Kidney epithelial cell (primary cell): ENCODE measurements at places on chromosomes 7 and 10. TPM values are rescaled to one million over a fixed set of nuclear protein-coding genes. Genes with fewer than 3 reads are reported as not detected.

DNA sequence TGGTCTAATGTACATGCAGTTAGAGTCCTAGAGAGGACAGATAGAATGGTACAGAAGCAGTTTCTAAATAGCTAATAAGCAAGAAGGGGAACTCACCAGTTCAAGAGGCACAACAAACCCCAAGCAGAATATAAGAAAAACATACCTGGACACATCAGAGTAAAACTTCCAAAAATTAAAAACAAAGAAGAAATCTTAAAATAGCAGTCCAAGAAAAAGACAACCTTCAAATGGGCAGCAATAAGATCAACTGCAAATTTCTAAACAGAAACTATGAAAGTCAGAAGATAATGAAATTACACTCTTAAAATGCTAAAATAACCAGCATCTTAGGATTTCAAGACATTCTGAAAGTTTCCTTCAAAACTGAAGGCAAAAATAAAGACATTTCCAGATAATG, 55.9 kb downstream of the USP6NL start:
- no peak for DNase-seq

GRCh38 chr7:80665526-80665925, 27.1 kb downstream of the CD36 start:
- DNase-seq: no peak

DNA sequence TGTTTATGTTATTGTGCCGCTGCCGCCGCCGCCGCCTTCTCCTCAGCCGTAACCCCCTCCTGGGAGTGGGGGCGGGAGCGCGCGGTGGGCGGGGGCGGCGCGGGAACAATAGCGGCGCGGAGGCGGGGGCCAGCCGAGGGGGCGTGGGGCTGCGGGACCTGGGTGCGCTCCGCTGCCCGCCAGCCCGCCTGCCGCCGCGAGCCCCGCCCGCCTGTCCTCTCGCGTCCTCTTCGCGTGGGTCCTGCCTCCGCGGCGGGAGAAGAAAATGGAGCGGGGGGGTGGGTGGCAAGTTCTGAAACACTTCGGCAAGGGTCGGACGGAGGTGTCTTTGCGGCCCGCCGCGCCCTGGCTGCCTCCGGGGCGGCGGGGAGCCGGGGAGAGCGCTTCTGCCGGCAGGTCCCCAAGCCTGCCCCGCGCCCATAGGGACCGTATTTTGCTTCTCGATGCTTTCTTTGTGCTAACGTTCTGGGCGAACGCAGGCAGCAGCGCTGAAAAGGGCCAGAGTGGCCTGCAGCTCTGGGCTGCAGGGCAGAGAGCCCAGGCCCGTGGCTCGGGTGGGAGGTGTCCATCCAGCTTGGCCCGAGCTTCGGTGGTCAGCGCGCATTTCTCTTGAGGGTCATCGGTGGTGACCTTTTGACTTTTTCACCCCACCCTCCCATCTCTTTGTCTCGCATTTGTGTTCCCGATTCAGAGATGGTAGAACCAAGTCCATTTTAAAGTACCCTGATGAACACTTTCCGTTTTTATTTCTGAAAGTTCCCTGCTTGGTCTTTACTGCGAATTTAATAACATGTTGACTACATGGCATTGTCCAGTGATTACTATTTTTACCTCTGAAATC, 613 bp downstream of the MAPK8 start:
- no peak for DNase-seq

DNA sequence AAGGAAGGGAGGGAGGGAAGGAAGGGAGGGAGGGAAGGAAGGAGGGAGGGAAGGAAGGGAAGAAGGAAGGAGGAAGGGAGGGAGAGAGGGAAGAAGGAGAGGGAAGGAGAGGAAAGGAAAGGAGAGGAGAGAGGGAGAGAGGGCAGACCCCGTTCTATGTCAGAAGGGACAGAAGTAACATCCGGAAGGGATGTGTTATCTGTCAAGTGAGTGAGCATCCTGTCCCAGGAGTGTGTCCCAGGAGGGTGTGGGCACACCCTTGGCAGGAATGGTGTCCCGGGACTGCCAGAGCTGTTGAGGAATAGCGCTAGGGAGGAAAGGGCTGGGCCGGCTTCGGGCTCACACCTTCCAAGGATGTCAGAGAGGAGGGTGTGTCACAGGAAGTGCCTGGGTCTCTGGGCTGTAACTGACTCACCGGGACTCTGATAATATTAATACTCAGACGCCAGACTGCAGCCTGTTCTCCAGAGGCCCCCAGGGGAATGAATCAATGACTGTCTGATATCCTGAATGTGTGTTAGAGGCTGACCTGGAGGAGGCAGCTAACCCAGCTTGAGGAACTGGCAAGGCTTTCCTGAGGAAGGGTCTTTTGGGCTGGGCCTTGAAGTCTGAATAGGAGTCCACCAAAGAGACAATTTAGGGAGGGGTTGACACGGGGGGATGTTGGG, 125.6 kb upstream of the TNRC18 start:
- DNase-seq: no peak

- DNase-seq: no peak
These were observed 105.3 kb upstream of the TPK1 start for GRCh38 chr7:144941127-144941526.

Gene PRSS1
- total RNA-seq: 1.5 and 2.1 TPM in 2 replicates
